AML-193 (cell line): ENCODE measurements at places on chromosomes 3 and 15.

GRCh38 chr3:187069857-187070516, 69.3 kb downstream of the RPL39L start:
- no peak for DNase-seq

DNA sequence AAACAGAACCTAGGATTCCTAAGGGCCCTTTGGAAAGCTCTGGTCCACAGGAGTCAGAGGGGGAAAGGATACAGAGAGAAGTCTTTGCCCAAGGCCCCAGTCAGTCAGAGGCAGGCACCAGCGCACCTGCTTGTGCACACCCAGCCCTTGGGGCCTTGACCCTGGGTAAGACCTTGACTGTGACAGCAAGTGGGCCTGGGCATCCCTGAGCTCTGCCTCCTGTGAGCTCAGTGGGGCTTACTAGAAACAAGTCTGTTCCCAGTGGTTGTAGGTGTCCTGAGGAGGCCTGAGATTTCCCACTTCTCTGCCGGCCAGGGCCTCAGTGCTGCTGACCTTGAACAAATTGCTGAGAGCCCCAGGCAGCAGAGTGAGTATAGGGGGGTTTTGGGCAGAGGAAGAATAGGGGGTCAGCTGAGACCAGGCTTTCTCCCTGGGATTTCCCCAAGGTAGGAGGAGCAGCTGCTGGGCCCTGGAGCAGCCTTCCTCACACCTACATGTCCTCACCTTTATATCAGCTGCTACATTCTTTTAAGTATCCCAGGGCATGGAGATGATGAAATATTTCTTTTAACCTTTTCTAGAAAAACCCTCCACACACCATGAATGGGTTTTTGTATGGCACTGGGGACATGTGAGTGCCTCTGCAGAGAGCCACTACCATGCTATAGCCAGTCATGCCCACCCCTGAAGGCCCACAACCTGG, 9.7 kb upstream of the DAG1 start:
- DNase-seq = no peak

DNA sequence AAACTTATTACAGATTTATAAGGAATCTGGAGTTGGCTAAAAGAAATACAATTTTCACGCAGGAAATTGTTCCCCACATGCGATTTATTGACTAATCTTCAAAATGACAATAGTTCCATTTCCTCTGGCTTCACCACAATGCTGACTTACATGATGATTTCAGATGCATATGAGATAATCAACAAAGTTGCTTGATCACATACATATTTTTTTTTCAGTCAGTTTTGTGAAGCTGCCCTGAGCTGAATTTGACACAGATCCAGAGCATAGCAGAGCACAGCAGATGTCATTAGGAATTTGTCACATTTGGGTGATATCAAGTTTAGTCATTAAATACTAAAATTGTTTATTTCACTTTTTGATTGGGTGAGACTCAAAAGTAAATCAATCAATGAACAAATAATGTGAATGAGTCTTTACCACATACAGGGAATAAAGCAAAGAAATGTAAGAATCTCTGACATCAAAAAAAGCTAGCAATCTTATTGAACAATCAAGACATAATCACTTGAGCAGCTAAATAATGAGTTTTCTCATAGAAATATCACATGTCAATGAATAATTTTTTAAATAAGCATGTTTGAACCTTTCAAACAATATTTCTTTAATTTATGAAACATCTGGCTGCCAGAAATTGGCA, 18.3 kb downstream of the CPB1 start:
- DNase-seq = no peak

DNA sequence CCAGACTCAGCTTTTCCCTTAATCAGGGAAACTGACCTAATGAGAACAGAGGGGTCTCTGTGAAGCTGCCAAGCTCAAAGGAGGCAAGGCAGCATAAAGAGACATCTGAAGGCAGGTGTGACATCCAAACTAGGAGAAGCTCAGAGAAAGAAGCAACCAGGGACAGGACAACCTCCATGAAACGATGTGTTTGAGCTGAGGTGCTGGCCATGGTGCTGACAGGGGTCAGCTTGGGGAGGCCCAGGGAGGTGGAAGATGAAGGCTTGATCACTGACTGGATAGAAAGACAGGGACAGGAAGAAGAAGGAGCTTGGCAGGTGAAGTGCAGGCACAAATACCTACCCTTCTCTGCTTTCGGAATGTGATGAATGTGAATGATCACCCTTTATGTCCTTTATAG, 179.5 kb upstream of the NSMCE3 start:
- no peak for DNase-seq

DNA sequence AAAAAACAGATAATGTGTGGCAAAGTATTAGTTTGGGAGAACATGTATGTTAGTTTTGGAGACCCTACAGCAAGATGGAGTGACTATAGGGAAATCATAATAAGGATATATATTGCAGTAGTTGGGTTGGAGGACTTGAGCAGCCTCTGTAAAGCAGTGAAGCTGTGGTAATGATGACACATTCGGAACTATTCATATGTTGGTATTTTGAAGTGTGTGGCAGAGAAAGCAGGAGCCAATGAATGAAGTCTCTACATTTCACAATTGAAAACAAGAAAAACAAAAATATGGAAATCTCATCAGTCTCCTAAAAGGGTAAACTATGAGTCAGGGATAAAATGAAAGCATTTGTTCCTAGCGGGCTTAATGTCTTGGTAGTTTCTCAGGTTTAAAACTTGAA, 645.9 kb downstream of the OTOL1 start:
- DNase-seq = no peak

- DNase-seq = no peak
These were observed 542.6 kb downstream of the TUSC7 start for GRCh38 chr3:117252208-117252607.

DNA sequence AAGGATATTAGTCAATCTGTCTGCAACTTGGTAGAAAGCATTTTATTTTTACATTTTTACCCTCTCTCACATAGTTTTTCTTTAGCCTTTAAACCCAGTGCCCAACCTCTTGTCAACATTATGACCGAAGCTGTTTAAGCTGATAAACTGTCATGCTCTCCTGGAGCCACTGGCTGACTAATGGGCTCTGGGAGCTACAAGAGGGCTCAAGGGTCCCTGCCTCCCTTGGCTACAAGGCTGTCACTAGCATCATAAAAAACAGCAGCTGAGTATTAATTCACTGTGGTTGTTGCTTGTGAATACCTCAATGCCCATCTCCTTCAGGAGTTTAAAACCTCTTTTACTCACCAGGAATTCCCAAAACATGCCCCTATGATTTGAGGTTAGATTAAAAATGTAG, 237.9 kb downstream of the ZMAT3 start:
- DNase-seq = no peak

DNA sequence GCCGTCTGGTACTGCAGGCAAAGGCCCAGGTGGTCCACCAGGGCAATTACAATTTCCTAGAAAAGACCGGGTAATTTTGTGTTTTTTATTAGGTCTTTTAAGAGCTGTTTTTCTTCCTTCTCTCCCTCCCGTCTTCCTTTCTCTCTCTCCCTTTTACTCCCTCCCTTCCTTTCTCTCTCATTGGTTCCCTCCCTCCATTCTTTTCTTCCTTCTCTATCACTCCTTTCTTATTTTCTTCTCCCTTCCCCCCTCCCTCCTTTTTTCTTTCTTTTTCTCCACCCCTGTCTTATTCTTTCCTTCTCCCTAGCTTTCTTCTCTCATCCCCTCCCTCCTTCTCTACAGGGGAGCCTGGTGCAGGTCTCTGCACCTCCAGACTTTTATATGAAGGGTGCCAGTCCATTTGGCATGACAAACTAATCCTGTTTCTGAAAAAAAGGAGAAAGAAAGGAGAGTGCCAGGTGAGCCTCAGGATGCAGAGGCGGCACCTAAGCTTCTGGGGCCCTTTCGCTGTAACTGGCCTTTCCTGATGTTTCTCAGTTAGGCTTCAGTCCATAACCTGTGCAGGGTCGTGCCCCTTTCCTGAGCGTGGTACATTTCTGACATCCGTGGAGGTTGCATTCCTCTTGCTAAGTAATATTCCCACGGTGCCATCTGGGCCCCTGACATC, 9.1 kb upstream of the ONECUT1 start:
- no peak for DNase-seq

DNA sequence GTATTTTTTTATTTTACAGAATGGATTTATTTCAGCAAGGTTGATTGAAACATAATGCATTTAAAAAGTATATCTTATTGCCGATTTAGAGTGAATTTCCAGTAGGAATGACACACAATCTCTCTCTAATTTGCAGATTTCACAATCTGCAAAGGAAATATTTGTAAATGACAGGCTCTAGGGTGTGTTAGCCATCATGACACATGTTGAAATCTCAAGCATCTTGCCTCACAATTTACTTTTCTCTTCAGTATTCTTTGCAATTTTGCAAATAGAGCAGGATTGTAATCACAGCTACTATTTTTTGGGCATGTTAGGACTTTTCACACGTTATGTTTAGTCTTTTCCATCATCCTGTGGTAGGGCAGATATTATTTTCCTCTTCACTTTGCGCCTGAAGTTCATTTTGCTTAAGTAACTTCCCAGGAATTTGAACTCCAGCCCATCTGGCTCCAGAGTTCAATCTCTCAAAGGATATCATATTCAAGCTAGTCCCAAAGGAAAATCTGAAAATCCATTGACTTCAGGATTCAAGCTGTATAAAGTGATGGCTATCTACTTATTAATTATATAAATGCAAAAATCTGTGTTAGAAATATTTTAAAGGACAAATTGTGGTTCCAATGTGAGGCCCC, 55.4 kb downstream of the ATP13A4 start:
- peak; percentile 6 for DNase-seq

DNA sequence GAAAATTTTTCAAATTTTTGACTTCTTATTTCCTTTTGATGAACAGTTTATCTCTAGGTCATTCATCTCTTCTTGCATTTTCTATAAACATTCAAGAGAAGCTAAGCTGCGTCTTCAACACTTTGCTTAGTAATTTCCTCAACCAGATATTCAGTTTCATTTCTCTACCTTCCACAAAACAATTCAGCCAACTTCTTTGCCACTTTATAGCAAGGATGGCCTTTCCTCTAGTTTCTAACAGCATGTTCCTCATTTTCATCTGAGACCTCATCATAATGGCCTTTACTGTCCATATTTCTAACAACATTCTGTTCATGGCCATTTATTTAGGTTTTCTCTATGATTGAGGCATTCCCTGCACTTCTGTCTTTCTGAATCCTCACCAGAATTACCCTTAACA, 90.0 kb downstream of the ARIH1 start:
- DNase-seq = no peak

GRCh38 chr15:26394801-26395200, 378.1 kb downstream of the GABRB3 start:
- DNase-seq = no peak

GRCh38 chr15:92603743-92604470, 51.7 kb downstream of the FAM174B start:
- no peak for DNase-seq

- DNase-seq = no peak
These were observed 22.6 kb downstream of the RASGRF1 start for GRCh38 chr15:79067969-79068368.

- peak; percentile 32 for DNase-seq
These were observed 345.6 kb downstream of the MCTP2 start for GRCh38 chr15:94576889-94577533.

DNA sequence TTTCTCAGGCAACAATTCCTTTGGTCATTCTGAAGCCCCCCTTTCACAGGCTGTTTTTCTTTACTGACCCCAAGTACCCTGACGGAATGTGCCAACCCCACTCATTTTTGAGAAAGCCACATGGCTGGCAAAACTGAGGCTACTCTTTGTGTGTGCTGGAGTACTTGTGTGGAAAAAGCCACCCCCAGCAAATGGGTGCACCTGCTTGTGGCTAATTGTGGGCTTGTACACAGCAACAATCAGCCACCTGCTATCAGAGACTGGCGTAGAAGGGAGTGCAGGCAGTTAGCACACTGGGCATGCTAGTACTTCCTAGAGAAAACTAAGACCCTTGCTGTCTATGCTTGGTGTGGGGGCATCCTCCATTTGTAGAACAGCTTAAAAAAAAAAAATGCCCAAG, 110.1 kb upstream of the LMOD3 start:
- no peak for DNase-seq

GRCh38 chr3:155938409-155938808, 68.0 kb downstream of the GMPS start:
- DNase-seq = no peak

DNA sequence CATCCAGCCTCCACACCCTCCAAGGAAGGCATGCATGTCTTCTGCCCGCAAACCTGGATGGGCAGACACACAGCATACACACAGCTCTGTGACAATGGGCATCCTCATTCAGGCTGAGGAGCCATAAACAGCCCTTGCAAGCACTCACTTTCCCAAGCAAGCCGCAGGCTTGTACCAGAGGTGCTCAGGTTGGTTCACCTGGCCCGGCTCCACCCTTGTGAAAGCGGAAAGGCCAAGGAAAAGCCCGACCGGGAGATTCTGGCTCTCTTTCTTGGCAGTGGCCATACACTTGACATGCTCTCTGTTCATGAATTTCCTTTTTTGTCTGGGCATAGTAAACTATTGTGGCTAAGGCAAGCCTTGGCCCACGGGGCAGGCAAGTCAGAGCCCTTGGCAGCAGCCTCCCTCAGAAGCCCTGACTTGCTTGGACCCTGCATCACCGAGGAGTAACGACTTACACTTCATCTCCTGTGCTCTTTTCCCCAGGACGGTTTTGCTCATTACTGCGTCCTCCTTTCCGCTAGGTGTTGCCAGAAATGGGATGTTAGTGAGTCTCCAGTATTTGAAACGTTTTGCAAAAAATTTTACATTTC, 74.6 kb upstream of the BNC1 start:
- DNase-seq = no peak

DNA sequence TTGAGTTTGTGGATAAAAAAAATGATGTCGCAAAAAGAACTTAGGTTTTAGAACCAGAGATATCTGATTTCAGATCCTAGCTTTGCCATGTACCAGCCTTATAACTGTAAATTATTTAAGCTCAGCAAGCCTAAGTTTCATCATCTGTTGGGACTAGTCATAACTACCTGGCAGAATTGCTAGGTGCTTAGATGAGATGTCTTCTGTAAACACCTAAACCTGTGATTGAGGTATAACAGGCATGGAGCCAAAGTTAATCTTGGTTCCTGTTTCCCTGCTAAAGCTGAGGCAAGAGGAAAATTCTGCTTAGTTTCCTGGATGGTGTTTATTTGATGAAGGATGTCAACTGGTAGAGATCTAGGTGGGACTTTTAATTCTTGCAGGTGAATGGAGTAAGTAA, 331.3 kb upstream of the RBMS3 start:
- DNase-seq = no peak

DNA sequence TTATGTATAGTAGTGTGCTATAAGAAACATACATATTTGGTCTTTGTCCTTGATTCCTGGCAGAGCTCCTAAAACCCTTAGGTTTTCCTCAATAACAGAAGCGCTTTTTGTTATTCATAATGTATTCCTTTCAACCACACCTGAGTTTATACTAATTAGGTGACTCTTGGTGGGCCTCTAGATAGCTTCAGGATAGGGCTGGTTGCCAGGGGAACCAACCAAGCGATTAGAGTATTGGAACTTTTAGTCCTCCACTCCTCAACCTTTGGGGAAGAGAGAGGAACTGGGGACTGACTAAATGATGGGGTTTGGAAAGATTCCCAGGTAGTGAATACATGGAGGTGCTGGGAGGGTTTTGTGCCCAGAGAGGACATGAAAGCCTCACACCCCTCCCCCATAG, 24.6 kb downstream of the TMCC1 start:
- DNase-seq = no peak
